ENCODE measurements at places on chromosomes 4 and X.

GRCh38 chrX:78024349-78025059, 55.1 kb upstream of the PGAM4 start:
- peak; percentile 17 for DNase-seq

DNA sequence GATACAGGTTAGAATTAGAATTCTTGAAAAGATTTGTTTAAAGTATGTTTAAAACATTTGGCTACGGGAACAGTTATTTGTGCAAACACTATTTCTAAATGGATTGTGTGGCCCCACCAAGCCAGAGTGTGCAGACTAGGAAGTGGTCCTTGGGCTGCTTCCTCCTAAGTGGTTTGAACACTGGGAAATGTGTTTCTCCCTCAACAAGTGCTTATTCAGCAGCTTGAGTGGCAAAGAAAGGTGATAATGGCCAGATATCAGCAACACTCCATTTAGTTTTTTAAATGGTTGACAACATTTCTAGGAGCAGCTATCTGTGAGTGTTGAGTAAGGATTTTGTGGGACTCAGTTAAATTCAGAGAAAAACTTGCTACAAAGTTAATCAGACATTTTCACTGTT, 141.4 kb upstream of the LNX1 start:
- no peak for DNase-seq

- no peak for DNase-seq
Observed at GRCh38 chrX:71052721-71053120, 15.4 kb downstream of the SNX12 start.

DNA sequence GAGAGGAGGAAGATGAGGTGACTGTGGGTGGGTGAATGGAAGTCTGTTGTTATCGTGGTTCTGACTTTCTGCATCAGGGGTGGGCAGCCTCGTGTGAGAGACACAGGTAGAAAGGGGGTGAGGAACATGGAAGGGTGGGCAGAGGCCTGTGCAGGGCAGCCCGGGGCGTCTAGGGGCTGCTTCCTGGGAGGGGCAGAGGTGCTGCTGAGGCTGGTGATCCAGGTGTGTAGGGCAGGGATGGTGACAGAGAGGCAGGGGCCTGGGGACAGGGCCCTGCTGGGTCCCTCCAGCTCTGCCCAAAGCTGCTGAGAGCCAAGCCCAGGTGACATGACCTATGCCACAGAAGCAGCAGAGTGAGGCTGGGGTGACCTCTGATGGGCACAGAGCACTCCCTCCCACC, 89.7 kb upstream of the C4orf50 start:
- DNase-seq, result no peak

DNA sequence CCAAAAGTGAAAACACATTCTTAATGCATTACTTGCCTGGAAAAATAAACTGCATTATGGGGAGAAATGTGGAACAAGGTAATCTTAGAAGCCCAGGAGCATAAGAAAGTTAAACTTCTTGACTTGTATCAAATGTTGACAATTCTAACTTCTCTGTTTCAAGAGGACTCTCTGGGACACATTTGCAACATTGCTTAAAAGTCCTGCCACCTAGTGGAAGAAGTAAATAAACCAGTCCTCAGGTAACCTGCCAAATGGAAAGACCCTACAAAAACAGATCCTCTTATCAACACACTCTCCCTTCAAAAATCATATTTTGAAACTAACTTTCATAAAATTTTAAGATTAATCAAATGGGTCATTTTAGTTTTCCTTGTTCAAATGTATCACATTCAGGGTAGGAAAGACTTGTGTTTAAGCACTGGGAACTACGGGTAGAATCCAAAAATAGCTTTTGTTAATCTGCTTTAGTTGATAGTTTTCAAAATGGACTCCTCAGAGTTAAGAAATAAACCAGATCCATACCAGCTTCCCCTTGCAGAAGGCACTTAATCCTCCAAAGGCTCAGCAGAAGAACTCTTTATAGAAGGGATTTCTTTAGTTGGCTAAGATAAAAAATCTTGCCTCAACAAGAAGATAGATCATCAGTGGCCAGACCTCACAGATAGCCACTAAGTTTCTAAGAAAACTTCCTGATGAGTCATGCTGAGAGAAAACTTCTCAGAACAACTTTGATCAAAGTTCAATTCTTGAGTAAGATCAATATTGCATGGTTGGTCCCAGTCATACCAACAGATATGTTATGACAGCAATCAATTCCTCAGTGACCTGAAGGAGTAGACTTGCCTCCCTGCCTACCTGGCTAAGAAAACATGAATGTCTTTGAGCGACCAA, 141.7 kb downstream of the HHIP start:
- DNase-seq, result no peak

DNA sequence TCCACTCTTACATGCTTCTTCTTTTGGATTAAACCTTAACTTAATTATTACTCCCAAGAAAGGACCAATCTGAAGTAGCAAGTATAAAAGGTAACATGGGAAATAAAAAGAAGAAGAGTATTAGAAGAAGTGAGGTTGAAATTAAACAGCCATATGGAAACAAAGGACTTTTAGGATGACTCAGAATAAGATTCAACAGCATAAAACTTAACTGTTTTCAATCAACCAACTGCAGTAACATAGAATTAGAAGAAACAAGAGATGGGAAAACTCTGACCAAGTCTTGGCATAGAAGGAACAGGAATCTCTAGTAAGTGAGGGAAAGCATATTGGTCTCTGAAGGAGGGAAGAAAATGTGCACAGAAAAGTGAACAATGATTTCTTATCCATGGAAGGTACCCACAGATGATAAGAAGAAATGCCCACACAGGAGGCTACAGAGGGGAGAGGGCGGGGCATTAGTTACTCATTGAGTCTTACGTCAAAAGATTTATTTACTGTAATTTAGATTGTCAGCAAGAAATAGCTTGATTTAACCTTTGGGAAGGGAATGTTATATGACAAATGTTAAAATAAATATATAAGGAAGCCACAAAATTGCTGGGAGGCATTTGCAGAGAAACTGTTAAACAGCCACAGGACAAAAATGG, 177.3 kb downstream of the BANK1 start:
- DNase-seq, result no peak

DNA sequence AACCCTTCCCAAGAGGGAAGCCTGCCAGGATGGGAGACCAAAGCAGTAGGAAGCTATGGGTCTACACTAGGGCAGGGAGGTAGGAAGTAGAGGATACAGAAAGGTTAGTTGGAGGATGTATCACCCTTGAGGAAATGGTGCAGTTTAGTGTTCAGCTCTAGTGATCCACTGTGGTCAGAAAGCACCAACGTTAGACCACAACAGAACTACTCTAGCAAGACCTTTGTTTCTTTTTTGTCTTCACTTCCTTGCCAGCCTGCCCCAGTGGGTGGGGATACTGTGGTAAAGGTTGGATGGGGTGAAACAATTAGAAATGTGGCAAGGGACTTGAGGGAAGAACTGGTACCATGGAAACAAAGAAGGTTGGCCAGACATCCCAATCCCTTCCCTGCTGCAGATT, 83.3 kb downstream of the DDIT4L start:
- DNase-seq, result no peak

GRCh38 chr4:23134331-23134730, 441.6 kb downstream of the GBA3 start:
- no peak for DNase-seq

DNA sequence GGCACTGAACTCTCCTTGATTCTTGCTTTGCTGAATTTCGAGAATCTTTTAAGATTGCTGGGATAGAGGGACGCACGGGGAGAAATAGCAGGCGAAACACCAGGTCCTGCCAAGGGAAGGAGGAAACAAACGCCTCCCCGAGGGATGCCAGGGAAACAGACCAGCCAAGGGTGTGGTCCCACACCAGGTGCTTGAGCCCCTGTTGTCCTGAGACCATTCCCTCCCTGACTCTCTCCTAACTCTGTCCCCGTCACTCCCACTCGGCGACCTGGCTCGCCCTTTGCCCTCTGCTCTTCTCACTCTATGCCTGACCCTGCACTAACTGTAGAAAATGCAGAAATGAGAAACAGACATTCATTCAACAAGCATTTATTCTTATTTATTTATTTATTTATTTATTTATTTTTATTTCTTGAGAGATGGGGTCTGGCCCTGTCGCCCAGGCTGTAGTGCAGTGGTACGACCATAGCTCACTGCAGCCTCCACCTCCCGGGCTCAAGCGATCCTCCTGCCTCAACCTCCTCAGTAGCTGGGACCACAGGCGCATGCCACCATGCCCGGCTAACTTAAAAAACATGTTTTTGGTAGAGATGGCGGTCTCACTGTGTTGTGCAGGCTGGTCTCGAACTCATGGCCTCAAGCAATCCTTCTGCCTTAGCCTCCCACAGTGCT, 16.2 kb downstream of the CTAG1B start:
- no peak for DNase-seq

GRCh38 chr4:13543839-13544605, at the start of gene NKX3-2:
Gene NKX3-2 (minus strand): TSS chr4:13544508. CDS start chr4:13544414, 94 bp downstream.
- peak; percentile 16 for DNase-seq

GRCh38 chrX:23509256-23509655, 158.0 kb upstream of the PRDX4 start:
- DNase-seq, result no peak

- DNase-seq, result no peak
Observed at GRCh38 chr4:4491396-4491893, 50.4 kb downstream of the STX18 start.

DNA sequence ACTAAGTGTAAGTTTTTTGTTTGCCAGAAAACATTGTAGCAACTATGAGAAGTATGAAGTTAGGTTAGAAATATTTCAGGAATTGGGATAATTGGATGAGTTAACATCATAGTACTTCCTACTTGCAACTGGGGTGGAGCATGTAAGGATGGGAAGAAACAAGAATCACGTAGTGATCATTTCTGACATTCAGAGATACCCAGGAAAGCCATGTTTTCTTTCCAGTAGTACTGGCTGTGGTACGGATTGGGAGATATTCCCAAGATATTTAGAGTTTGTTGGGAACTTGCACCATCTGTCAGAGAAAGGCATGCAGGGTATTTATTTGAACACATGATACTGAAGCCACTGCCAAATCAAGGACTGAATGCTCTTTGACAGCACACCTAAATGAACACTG, 87.6 kb upstream of the SLC4A4 start:
- DNase-seq, result no peak

DNA sequence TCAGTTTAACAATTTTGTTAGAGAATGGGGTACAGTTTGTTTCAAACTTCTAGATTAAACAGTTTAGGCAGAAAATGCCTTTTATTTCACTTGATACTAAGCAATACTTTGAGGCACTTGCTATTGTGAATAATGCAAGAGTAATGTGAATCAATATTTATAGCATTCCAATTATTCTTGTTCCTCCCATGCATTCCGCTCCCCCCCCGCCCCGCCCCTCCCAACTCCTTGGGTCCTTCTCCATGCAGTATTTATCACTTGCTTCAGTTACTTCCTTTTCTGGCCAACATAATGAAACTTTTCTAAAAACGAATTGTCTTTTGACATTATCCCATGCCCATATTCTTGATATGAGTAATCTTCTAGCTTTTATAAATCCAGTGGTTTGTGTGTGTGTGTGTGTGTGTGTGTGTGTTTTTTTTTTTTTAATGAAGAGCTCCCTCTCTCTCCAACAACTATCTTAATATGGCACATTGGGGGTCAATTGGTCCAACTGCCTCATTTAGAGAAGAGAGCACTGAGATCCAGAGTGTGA, 1.6 kb downstream of the BANK1 start:
- DNase-seq, result no peak

DNA sequence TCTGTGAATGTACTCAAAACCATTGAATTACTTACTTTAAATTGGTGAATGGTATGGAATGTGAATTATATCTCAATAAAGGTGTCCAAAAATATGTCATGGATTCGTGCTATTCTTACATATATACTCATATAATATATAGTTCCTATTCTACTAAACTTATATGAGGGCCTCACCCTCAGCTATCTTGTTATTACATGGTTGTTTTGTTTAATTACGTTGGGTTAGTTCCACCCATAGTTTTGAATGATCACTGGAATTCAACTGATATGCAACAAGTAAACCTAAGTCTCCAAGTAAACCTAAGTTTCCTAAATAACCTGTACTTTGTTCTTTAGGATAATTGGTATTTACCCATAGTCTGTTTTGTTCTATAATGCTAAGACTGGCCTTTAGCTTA, 30.6 kb upstream of the CD99L2 start:
- DNase-seq, result no peak

DNA sequence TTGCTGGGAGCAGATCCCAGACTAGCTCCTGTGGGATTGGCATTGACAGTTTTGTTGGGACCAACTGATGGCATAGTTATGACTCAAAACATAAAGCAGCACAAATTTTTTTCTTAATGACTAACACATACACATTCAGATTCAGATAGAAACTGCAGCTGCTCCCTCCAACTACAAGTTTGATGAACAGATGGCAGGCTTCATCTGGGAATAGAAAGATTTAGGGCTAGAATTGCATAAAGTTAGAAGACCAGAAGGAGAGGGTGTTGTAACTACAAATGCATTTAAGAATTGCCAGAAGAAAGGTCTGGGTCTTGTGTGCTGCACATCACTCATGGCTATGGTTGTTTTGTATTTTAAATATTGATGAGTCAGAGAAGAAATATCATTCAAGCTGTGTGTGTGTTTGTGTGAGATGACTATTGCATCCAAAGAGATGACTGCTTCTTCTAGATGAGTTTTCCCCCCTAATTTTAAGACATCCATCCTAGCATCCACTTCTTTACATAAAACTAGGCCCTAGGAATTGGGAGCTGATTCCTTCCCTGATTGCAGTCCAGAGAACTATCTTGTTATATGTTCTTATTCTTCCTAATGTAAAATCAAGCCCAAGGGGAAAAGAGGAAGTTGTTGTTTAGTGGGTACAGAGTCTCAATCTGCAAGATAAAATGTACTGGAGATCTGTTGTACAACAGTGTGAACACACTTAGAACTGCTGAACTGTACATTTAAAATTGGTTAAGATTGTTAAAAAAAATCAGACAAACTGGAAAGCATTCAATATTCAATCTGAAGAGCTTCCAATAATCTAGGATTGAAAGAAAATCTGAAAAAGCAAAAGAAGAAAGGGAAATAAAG, 175.1 kb downstream of the PARM1 start:
- DNase-seq, result no peak

- no peak for DNase-seq
Observed at GRCh38 chr4:119746951-119747350, 118.3 kb upstream of the PDE5A start.

- DNase-seq, result no peak
Observed at GRCh38 chr4:28004520-28004919, 1143.9 kb downstream of the STIM2 start.

DNA sequence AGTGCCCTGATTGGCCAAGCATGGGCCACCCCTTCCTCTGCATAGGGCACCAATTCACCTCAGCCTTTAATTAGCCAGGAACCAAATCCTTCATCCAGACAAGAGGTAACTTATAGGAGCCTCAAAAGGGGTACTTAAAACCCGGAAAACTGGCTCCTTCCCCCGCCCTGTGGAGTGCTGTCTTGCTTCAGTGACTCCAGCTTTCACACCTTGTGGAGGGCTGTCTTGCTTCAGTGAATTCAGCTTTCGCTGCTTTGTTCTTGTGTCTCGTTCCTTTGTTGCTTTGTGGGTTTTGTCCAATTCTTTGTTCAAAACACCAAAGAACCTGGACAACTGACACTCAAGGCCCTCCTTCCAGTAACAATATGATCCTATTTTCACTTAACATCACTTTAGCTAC, 82.2 kb upstream of the FRG1 start:
- DNase-seq, result no peak

GRCh38 chrX:23804578-23804977, 21.6 kb downstream of the SAT1 start:
- no peak for DNase-seq
